ENCODE measurements at places on chromosomes 2 and 18.

DNA sequence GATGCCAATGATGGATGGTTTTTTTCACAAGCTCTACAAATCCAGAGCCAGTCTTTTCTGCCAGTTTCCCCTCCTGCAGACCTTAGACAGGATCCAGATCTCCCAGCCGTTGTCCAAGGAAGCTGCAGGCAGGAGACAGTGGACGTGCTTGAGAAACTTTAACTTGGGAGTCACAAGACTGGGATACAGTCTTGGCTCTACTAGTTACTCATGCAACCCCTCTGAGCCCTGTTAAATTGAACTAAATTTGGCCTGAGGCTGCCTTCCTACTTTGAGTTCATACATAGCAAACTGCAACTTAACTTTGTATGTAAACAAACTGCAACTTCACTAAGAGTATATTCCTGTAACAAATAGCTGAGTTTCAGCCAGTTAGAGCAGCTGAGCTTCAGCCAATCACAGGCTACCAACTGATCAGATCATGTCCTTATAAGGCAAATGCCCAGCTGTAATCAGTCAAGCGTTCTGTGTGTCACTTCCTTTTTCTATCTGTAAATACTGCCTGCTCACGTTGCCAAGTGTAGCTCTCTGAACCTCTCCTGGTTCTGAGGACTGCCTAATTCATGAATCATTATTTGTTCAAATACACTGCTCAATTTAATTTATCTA lies 140.9 kb downstream of the CAPN13 start:
- no peak for DNase-seq

- DNase-seq: no peak
Observed at GRCh38 chr2:48812416-48812815, 56.9 kb upstream of the LHCGR start.

DNA sequence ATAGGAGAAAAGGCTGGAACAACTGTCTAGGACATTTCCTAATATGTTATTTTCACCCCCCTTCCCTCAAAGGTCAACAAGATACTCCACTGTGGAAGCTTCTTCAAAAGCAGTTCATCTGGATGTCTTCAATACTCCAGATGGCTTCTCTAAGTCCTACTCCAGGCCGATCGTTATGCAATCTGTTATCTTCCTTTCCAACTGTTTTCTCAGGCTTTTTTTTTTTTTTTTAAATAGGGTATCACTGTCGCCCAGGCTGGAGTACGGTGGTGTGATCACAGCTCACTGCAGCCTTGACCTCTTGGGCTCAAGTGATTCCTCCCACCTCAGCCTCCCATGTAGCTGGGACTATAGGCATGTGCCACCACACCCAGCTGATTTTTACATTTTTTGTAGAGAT lies 26.3 kb downstream of the ATP8B1 start:
- DNase-seq: no peak

DNA sequence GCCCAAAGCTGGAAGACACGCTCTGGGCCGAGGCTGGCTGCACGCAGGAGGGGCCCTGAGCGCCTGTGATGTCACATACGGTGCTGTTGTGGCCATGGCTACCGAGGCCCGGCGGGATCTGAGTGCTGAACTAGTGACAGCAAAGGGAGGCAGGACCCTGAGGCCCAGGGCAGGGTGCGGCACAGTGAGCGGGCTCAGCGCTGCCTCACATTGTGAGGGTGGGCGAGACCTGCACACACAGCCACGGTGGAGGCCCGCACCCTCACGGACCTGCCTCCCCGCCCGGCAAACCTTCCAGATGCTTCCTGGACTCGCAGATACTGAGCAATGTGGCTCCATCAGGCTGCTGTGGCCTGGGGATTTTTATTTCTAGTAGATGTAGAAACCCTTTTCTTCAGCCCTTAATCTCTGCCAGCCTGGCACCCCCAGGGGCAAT lies 133.8 kb upstream of the CTDP1 start:
- DNase-seq: no peak

- no peak for DNase-seq
Observed at GRCh38 chr18:41126541-41127235, 828.3 kb upstream of the PIK3C3 start.

DNA sequence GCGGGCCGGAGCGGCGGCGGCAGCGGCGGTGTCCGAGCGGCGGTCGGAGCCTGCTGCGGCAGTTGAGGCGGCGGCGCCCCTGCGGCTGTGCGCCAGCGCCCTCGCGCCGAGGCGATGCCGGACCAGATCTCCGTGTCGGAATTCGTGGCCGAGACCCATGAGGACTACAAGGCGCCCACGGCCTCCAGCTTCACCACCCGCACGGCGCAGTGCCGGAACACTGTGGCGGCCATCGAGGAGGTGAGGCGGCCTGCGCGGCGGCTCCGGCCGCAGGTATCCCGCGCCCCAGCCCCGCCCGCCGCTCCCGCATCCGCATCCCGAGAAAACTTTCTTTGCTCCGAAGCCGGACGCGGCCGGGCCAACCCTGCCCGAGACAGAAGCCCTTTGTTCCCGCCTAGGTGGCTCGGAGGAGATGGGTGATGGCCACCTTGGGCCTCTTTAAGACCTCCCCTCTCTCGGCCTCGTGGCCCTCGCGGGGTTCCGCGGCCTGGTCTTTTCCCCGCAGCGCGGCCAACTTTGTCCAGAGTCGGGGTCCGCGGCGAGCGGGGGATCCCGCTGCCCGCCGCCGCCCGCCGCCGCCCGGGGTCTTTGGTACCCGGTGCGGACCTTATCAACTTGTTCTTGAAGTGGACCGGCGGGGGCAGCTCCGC lies 504 bp downstream of the ASAP2 start:
- no peak for DNase-seq
